ENCODE measurements at places on chromosomes 5 and 9. TPM values are rescaled to one million over a fixed set of nuclear protein-coding genes. Genes with fewer than 3 reads are reported as not detected.

- no peak for DNase-seq
Measured at GRCh38 chr5:14131855-14132503, 11.2 kb upstream of the TRIO start.

- DNase-seq: peak; percentile 79
Measured at GRCh38 chr5:131242728-131243255, 21.1 kb upstream of the CDC42SE2 start.

DNA sequence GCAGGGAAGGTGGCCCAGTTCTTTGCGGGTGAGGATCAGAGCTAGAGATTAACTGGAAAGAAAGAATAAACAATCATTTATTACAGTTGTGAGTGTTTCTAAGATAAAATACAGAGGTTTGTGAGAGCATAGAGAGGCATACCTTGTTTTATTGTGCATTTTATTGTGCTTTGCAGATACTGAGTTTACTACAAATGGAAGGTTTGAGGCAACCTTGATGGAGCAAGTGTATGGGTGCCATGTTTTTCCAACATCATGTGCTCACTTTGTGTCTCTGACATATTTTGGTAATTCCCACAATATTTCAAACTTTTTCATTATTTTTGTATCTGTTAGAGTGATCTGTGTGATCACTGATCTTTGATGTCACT is 715 bp upstream of the C5orf34 start:
- DNase-seq: no peak

DNA sequence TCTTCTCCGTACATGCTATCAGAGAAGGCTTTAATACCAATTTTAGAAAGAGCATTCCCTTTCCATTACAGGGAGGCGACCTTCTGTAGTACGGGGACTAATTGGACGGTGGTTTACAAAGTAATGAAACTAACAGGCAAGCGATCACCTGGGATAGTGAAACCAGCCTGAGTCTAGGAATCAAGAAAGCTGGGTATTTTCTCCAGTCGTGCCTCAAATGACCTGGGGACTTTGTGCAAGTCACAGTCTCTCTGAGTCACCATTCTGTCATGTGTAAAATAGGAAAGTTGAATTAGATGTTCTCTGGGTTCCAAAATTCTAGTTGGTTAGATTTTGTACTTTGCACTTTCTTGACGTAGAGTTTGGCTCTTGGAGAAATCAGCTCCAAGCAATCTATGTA is 22.7 kb upstream of the SSBP2 start:
- no peak for DNase-seq

KCTD16 gene
- total RNA-seq: 0.06 TPM

LURAP1L gene
- 5.2 TPM for total RNA-seq

Measured in epithelial cell of proximal tubule (primary cell).